ENCODE measurements at places on chromosomes 12 and 14.

- peaks cover 14% of the 10 kb centered on the region for H3K36me3 ChIP-seq
- no peaks in the 10 kb centered on the region for H3K27me3 ChIP-seq
- no peak overlapping the region for H3K27ac ChIP-seq
- DNase-seq: no peak
- H3K4me1 ChIP-seq: no peaks in the 10 kb centered on the region
Observed at GRCh38 chr12:113955109-113955970, 10.8 kb downstream of the RBM19 start.

GRCh38 chr12:5881666-5882065 lies 63.4 kb downstream of the ANO2 start:
- no peaks in the 10 kb centered on the region for H3K4me1 ChIP-seq
- DNase-seq: no peak
- H3K4me3 ChIP-seq: no peak overlapping the region
- no peak overlapping the region for H3K27ac ChIP-seq
- no peaks in the 10 kb centered on the region for H3K27me3 ChIP-seq

DNA sequence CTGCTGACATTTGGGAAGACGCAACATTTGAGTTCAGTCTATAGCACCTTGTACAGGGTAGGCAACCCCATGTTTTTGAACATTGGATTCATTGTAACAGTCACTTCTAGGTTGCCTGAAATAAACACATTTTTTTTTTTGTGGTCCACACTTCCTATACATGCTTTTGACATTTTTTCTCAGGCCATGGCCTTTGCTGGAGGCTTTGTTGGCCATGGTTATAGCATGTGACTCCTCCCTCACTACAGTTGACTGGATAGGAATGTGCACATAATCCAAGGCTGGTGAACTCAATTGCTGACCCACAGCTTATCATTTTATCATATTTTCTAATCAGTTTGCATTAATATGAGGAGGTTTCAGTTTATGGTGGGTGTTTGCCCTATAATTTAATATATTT lies 60.6 kb downstream of the TMEM117 start:
- no peak overlapping the region for H3K27ac ChIP-seq
- DNase-seq: peak; percentile 40
- H3K36me3 ChIP-seq: no peaks in the 10 kb centered on the region
- H3K27me3 ChIP-seq: no peaks in the 10 kb centered on the region
- no peak overlapping the region for H3K4me3 ChIP-seq

GRCh38 chr14:105931808-105932483 lies 405.6 kb downstream of the TMEM121 start:
- H3K27ac ChIP-seq: no peak overlapping the region
- no peaks in the 10 kb centered on the region for H3K36me3 ChIP-seq
- H3K27me3 ChIP-seq: no peaks in the 10 kb centered on the region
- DNase-seq: no peak

GRCh38 chr14:94377866-94378470 lies 10.4 kb downstream of the SERPINA1 start:
- H3K36me3 ChIP-seq: no peaks in the 10 kb centered on the region
- no peak overlapping the region for H3K4me3 ChIP-seq
- DNase-seq: no peak
- no peak overlapping the region for H3K27ac ChIP-seq
- no peaks in the 10 kb centered on the region for H3K27me3 ChIP-seq

GRCh38 chr14:99055816-99056215 lies 216.2 kb downstream of the BCL11B start:
- H3K4me1 ChIP-seq: no peaks in the 10 kb centered on the region
- H3K27ac ChIP-seq: no peak overlapping the region
- no peak overlapping the region for H3K4me3 ChIP-seq
- DNase-seq: no peak
- H3K36me3 ChIP-seq: no peaks in the 10 kb centered on the region

- H3K4me3 ChIP-seq: no peak overlapping the region
- no peaks in the 10 kb centered on the region for H3K27me3 ChIP-seq
- no peak overlapping the region for H3K27ac ChIP-seq
- no peaks in the 10 kb centered on the region for H3K36me3 ChIP-seq
- H3K4me1 ChIP-seq: peaks cover 4% of the 10 kb centered on the region
- DNase-seq: peak; percentile 59
Observed at GRCh38 chr14:72518809-72519377, 375.0 kb downstream of the DPF3 start.

- H3K4me1 ChIP-seq: no peaks in the 10 kb centered on the region
- no peak for DNase-seq
- H3K27me3 ChIP-seq: no peaks in the 10 kb centered on the region
- H3K36me3 ChIP-seq: no peaks in the 10 kb centered on the region
Observed at GRCh38 chr12:131487388-131488124, 223.3 kb upstream of the SFSWAP start.

DNA sequence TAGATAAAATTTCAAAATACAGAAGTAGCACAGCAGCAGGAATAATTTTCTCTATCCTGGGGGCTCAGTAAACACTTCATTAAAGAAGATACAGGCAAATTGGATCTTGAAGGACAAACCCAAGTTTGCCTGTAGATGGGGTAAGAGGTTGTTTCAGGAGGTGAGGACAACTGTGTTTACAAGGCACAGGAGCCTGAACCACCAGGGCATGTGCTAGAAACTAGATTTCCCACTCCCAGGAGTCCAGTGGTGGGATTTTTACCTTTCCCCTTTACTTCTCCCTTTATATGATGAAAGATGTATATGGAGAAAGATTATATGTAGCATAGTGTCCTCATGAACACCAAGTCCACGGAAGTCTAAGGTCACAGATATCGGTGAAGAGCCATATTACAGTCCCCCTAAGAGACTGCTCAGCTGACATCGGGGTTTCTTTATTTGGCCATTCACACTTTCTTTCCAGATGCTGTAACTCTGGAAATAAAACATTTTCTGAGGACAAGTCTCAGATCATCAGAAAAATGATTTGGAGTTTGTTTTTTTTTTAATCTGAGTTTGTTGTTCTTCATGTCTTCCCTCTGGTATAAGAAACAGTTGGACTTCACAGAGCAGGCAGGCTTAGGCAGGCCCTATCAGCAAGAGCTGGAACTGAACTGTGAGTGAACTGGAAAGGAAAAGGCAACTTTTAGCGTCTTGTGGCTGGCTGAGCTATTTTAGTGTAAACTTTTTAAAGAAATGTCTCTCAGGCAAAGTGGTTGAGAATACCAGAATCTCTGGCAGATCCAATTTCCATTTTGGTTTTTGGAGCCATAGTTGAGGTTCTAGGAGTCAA lies 8.0 kb upstream of the EVL start:
- no peaks in the 10 kb centered on the region for H3K4me1 ChIP-seq
- no peaks in the 10 kb centered on the region for H3K27me3 ChIP-seq
- no peak for DNase-seq
- no peak overlapping the region for H3K27ac ChIP-seq

DNA sequence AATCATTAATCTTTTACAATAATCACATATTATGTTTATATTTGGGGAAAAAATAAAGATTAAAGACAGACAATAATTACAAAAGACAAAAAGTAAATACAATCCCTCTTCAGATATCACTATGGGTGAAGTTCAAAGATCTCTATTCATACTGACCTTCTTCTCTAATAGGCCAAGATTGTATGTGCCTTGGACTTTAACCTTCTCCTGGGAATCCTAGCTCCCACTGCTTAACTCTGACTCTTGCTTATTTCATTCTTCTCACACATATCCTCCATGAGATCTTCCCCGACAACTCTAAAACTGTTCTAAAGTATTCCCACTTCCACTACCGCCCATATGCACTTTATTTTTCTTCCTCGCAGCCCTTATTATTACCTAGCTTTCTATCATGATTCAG lies 83.8 kb downstream of the EEA1 start:
- no peaks in the 10 kb centered on the region for H3K27me3 ChIP-seq
- H3K4me1 ChIP-seq: peaks cover 3% of the 10 kb centered on the region
- H3K4me3 ChIP-seq: no peak overlapping the region
- no peaks in the 10 kb centered on the region for H3K36me3 ChIP-seq
- DNase-seq: no peak

DNA sequence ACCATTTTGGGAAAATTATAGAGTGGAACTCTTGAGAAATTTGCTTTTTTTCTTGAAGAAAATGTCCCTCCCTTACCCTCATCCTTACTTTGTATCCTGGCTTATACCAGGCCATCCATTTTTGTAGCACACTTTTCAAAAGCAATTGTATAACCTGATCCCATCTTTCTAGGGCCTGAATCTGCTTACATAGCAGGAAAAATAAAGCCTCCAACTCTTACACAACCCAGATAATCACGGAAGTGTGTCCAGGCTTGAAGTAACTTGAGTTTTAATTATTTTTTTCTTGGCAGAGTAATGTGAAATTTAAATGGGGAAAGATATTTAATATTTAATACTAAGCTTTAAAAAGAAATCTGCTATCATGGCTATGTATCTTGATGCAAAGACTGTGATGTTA lies 23.0 kb downstream of the SERPINA3 start:
- DNase-seq: no peak
- H3K27ac ChIP-seq: no peak overlapping the region
- H3K4me3 ChIP-seq: no peak overlapping the region
- H3K36me3 ChIP-seq: no peaks in the 10 kb centered on the region

DNA sequence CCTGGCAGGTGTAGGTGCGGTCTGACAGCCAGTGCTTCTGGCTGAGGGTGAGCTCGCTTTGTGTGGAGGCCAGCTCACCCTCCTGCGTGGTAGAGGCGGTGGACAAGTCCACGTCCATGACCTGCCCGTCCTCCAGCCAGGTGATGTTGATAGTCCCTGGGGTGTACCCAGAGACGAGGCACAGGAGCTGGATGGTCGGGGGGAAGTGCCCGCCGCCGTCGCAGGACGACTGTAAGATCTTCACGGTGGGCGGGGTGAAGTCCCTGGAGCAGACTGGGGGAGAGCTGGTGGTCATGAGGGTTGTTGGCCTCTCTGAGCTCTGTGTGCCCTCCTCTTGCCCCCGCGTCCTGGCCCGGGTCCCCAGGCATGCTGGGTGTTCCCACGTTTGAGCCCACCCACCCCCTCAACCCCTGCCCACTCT lies 74.6 kb downstream of the TMEM121 start:
- H3K36me3 ChIP-seq: no peaks in the 10 kb centered on the region
- no peaks in the 10 kb centered on the region for H3K27me3 ChIP-seq
- H3K27ac ChIP-seq: no peak overlapping the region
- DNase-seq: no peak

GRCh38 chr14:79712302-79712950 lies 498.9 kb downstream of the DIO2 start:
- no peak overlapping the region for H3K4me3 ChIP-seq
- no peak overlapping the region for H3K27ac ChIP-seq
- no peaks in the 10 kb centered on the region for H3K27me3 ChIP-seq

DNA sequence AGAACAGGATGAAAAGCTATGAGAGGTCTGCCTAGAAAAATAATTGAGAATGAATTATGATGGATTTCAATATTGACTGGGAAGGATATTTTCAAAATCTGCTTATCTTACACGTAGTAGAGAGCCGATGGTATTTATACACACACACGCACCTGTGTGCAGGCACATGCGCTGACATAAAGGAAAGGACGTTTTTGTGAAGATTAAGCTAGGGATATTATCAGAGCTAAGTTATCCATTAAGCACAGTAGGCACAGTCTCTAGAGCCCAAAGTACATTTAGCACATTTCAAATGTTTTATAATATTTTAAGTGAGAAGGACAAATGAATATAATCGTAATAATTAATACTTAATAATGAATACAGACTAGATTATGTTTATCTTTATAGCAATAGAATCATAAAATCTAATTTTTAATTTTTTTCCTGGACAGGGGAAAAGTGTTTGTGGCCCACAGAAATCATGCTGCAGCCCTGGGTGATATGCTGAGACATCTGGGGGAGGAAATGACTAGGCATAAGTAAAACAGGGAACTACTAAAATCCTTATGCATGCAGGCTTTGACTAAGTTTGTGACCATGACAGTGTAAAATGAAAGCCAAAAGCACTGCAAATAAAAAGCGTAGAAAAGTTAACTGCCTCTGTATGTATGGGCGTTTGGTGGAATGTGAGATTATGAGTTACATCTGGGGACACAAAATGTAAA lies 146.1 kb downstream of the KITLG start:
- H3K27me3 ChIP-seq: no peaks in the 10 kb centered on the region
- H3K4me3 ChIP-seq: no peak overlapping the region
- H3K27ac ChIP-seq: no peak overlapping the region
- DNase-seq: peak; percentile 38
- peaks cover 4% of the 10 kb centered on the region for H3K4me1 ChIP-seq

DNA sequence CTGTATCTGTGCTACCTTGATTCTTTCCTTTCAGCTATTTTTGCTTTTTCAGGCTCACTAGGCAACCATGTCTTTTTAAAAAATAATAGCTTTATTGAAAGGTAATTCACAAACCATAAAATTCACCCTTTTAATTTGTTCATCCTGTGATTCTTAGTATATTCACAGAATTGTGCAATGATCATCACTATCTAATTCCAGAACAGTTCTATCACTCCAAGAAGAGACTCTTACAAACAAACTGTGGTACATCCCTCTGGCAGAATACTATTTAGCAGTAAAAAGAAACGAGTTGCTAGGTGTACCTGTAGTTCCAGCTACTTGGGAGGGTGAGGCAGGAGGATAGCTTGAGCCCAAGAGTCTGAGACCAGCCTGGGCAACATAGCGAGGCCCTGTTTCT lies 14.8 kb downstream of the CREBL2 start:
- no peaks in the 10 kb centered on the region for H3K4me1 ChIP-seq
- DNase-seq: no peak
- no peaks in the 10 kb centered on the region for H3K27me3 ChIP-seq
- no peak overlapping the region for H3K27ac ChIP-seq

GRCh38 chr14:51095854-51096823 lies 1.2 kb upstream of the TRIM9 start:
- peaks cover 3% of the 10 kb centered on the region for H3K4me1 ChIP-seq
- H3K27ac ChIP-seq: no peak overlapping the region
- DNase-seq: peak; percentile 59

- no peak overlapping the region for H3K27ac ChIP-seq
- no peaks in the 10 kb centered on the region for H3K36me3 ChIP-seq
- H3K27me3 ChIP-seq: no peaks in the 10 kb centered on the region
- no peak overlapping the region for H3K4me3 ChIP-seq
- H3K4me1 ChIP-seq: peaks cover 4% of the 10 kb centered on the region
Observed at GRCh38 chr14:53062856-53063255, 90.3 kb downstream of the DDHD1 start.

DNA sequence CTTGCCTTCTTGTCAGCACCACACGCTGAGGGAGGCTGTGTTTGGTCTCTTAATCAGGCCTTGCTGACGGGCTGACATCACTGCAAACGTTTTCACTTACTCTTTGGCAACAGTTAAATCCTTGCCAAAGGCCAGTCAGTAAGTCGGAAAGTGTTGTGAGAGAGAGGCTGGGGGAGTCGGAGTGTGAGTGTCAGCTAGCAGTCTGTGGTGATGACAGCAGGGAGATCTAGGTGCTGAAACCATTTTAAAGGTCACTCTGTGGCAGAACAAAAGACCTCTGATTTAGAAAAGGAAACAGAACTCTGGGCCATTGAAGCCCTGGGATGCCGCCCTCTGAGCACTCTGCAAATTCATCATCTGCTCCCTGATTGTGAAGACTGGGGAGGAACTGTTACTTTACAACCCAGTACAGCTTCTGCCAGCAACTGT lies 143.5 kb downstream of the PAX9 start:
- H3K27me3 ChIP-seq: no peaks in the 10 kb centered on the region
- no peak overlapping the region for H3K27ac ChIP-seq
- H3K36me3 ChIP-seq: no peaks in the 10 kb centered on the region
- H3K4me1 ChIP-seq: no peaks in the 10 kb centered on the region
- no peak for DNase-seq

GRCh38 chr12:54762390-54762789 lies 91.9 kb upstream of the MUCL1 start:
- H3K27ac ChIP-seq: no peak overlapping the region
- H3K36me3 ChIP-seq: no peaks in the 10 kb centered on the region
- H3K4me3 ChIP-seq: no peak overlapping the region
- no peak for DNase-seq

- H3K4me1 ChIP-seq: peaks cover 2% of the 10 kb centered on the region
- DNase-seq: peak; percentile 48
- H3K27ac ChIP-seq: peak overlapping the region; percentile 53
- peak overlapping the region; percentile 82 for H3K4me3 ChIP-seq
Observed at GRCh38 chr12:27013611-27014084, 536 bp downstream of the TM7SF3 start.
